ENCODE measurements at places on chromosomes 12 and 14.

- peak; percentile 24 for DNase-seq
These were observed 21.4 kb downstream of the ACVR1B start for GRCh38 chr12:51972849-51973273.

DNA sequence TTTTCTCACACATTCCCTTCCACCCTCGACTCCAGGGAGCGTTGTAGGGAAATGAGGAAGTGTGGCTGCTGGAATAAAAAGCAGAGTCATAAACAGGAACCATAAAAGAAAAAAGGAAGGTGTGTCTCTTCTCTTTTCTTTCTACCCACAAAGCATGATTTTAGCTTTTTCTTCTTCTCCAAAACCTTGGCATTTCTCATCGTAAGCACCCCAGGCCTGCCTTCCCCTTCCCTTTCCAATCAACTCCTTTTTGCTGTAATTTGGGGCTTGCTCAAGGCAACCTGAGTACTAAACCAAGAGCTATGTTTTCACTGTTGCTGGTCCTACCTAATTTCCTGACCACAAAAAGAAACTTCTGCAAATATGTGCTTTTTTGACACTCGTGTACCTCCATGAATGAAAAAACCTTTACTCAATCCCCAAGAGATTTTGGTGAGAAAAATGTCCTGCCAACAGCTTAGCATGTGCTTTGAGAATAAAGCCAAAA lies 9.2 kb downstream of the PLBD1 start:
- no peak for DNase-seq

DNA sequence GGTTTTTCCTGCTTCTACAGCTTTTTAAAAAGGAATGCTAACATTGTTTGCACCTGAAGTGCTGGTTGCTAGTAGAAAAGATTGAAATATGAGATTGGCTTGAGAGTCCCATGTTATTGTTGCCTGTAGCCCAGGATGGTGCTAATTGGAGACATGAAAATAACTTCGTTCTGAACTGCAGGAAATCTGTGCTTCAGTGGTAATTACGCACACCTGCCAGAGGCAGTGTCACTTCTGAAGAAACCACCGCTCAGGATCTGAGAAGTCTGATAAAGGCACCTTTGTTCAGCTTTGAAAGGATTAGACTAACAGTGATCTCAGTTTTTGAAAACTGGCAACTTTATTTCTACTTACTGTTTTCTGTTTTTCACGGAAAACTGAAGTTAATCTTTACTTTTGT lies 15.5 kb upstream of the ATP6V0A2 start:
- no peak for DNase-seq

- DNase-seq, result no peak
These were observed 23.6 kb downstream of the DAD1 start for GRCh38 chr14:22565391-22565945.

DNA sequence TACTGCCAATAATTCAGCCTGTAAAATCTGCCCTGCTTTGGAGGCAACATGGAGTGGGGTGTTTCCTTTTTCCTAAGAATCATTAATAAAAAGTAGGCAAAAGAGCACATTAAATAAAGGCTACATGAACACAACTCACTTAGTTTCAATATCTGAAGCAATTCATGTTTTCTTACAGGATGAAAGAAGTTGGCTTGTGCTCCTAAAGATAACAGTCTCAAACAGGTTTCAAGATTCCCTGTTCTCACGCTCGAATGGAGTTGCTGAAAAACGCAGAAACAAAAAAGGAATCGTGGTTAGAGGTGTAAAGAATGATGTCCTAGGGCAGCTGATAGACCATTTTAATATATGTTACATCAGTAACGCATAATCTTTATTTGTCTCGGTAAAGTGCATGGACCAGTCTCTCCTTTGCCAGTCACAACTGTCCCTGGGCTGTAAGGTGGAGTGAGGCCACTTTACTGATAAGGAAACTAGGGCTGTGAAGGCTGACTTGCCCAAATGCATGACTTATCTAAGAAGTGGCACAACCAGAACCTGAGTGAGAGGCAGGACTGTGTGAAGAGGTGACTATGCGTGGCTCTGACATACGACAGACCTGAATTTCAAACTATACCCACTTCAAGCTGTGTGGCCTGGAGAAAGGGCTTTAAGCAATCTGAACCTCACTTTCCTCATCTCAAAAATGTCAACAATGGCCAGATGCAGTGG lies 12.6 kb downstream of the GIT2 start:
- DNase-seq, result no peak

GRCh38 chr14:30193845-30194501 lies 266.3 kb upstream of the PRKD1 start:
- DNase-seq, result no peak

GRCh38 chr12:72178871-72179270 lies 93.3 kb upstream of the TRHDE start:
- no peak for DNase-seq

GRCh38 chr12:110998165-110998564 lies 77.8 kb upstream of the MYL2 start:
- no peak for DNase-seq

GRCh38 chr12:108567406-108568337 lies 5.3 kb downstream of the ISCU start:
- DNase-seq, result no peak

DNA sequence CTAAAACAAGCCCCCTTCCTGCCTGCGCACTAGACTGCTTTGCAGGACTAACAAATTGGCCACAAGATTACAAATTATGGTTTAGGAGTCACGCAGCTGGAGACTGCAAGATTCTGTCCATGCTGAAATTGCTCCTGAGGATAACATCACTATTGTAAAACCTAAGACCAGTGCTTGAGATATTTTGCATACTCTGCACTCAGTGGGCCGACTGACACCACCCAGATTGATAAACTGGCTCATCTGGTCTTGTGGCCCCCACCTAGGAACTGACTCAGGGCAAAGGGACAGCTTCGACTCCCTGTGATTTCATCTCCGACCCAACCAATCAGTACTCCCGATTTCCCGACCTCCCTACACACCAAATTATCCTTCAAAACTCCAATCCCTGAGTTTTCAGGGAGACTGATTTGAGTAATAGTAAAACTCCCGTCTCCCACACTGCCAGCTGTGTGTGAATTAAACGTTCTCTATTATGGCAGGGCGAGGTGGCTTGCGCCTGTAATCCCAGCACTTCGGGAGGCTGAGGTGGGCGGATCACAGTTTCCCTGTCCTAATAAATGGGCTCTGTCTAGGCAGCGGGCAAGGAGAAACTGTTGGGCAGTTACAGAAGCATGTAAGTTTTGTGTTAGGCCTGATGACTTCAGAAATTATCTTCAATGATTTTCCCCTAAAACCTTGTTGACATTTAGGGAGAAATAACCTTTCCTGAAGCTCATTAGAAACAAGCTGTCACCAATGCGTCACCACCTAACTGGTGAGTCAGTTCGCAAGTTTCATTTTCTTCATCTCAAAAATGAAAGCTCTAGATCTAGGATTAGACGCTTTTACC lies 5.3 kb upstream of the UBC start:
- DNase-seq, result peak; percentile 50

- DNase-seq, result peak; percentile 46
These were observed 108.7 kb upstream of the CCND2 start for GRCh38 chr12:4164559-4165558.

DNA sequence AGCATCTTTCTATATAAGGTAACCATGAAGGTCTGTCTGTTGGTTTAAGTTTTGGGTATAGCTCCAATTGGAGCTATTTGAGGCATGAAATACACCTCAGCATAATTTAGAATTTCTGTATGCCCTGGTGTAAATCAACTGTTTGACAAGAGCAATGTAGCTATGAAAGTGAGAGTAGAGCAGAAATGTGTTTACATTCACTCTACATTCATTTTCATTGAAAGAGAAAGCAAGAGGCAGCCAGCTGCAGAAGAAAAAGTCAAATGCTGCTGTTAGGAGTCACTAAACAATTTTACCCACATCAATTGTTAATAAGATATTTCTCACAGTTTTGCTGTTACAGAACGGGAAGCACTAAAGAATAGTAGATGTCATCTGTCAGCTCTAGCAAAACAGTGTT lies 252.5 kb downstream of the SLC6A15 start:
- no peak for DNase-seq

GRCh38 chr14:70401643-70402042 lies 15.2 kb downstream of the SYNJ2BP start:
- DNase-seq, result no peak

- DNase-seq, result no peak
These were observed 15.9 kb downstream of the DLST start for GRCh38 chr14:74897642-74898041.

DNA sequence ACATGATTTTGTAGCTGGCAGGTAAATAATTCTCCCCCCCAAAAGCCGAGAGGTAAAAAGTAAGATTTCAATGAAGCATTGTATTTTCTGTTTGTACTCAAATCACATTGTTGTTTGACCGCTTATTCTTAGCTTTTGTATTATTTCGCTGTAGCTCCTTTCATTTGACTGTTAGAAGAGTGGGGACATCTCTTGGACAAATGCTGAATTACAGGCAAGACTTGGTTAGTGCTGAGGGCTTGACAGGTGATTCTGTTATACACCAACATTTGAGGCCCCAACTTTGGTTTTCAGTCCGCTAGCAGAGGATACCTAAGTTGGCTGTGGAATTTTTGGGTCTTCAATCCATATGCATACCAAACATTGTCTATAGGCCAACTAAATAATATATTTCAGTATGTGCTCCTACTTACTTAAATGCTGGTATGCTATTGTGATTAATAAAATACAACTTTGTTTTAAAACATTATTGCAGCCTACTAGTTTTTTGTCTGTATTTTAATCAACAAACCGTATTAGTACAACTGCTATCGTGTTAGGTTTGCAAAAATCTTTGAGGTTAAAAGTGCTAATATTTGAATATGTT lies 102.2 kb downstream of the ERC1 start:
- no peak for DNase-seq

- no peak for DNase-seq
These were observed 37.0 kb downstream of the YAF2 start for GRCh38 chr12:42201063-42201462.

DNA sequence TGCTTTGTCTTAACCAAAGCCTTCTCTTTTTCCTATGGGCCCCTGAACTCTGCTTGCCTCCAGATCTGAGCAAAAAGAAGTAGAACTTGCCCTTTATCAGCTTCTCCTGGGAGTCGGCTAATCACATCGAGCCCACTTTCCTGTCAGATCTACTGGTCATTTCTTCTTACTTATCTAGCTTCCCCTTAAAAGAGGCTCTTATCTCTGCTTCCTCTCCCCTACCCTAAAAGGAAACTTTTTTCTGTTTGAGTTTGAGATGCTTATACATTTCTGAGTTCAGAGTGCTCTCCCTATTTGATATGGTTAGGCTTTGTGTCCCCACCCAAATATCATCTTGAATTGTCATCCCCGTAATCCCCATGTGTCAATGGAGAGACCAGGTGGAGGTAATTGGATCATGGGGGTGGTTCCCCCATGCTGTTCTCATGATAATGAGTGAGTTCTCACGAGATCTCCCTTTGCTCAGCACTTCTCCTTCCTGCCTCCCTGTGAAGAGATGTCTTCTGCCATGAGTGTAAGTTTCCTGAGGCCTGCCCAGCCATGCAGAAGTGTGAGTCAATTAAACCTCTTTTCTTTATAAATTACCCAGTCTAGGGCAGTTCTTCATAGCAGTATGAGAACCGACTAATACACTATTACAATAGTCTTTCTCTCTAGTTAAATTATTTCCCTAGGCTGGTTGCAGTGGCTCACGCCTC lies 114.7 kb upstream of the AMN1 start:
- DNase-seq, result no peak

DNA sequence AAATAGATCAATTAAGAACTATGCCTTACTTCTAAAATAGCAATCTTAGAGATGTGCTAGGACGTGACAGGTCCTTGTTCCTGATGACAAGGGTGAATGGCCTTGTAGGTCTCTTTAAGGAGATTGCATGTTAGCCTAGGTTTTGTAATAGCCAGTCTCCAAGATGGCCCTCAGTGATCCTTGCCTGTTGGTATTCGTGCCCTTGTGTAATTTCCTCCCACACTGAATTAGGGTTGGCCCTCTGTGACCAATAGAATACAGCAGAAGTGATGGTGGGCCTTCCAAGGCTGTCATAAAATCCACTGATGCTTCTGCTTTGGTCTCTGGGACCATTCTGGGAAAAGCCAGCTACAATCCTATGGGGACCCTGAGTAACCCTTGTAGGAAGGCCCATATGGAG lies 38.2 kb upstream of the SNX6 start:
- DNase-seq, result no peak

- no peak for DNase-seq
These were observed 10.1 kb upstream of the NT5DC3 start for GRCh38 chr12:103851127-103851526.

GRCh38 chr12:107135177-107135576 lies 41.8 kb upstream of the CRY1 start:
- DNase-seq, result no peak

DNA sequence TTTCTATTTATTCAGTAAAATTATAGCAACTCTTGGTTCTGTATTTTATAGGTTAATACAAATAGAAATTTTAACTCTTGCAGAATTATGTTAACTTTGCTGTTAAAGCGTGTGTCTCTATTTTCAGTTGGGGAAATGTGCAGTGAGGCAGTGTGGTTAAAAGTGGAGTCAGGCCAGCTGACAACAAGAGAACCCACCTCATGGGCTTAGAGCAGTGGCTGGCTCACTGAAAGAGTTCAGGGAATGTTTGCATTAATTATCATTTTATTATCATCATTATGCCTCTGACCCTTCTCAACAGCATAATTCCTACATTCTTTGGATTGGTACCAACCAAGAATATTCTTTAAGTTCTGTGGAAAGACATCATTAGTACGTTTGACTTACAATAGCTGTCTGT lies 163.8 kb downstream of the DERA start:
- DNase-seq, result no peak

- DNase-seq, result no peak
These were observed 93.4 kb downstream of the CAND1 start for GRCh38 chr12:67362526-67362925.

DNA sequence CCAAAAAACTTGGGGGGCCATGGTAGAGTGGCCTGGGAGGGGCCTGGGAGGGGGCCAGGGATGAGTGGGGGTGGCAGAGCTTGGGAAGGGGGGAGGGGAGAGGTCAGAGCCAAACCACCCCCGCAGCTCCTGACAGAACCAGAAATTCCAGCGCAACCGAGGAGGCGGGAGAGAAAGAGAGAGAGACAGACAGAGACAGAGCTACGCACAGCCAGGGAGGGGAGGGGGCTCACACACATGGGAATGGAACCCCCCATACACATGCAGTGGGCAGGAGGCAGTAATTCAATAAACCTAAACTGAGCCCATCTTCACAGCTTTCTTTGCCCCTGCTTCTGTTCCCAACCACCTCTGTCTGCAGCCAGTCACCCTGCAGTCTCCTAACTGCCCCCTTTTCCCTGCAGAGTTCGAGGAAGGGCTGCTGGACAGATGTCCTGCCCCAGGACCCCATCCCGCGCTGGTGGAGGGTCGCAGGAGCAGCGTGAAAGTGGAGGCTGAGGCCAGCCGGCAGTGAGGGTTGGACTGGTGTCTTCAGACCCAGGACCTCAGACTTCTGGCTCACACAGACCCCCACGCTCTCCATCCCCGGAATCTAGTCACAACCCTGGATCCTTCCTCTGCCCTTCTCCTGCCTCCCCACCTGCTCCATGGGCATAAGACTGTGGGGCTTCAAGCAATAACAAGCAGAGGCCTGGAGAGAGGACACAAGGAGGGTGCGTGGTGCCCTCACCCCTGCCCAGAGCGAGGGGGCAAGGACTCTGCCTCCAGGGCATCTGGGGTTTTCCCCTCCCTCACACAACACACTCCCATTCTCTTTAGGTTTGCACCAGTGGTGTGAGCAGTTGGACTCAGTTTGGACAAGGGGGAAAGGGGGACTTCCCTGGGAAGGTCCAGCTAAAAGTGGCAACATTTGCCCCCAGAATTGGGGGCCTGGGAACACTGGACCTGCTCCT lies 5.6 kb downstream of the NAB2 start:
- DNase-seq, result no peak

GRCh38 chr12:1796515-1797010 lies 23.8 kb upstream of the LRTM2 start:
- peak; percentile 22 for DNase-seq

Measured in activated CD4-positive, alpha-beta T cell treated with anti-CD3 and anti-CD28 coated beads, Interleukin-2, amount 50 U/mL, for 4 hours (primary cell).